ENCODE measurements at places on chromosomes 1 and 21. TPM values are rescaled to one million over a fixed set of nuclear protein-coding genes. Genes with fewer than 3 reads are reported as not detected.

CELA2A gene
- 0.44 TPM for total RNA-seq

FUBP1 gene
- 223 TPM for total RNA-seq

SLAMF1 gene
- 0.83 TPM for total RNA-seq

GJA5 gene
- 5.0 TPM for total RNA-seq

CHODL gene
- total RNA-seq = 1.1 TPM

RXFP4 gene
- total RNA-seq = not detected

DNA sequence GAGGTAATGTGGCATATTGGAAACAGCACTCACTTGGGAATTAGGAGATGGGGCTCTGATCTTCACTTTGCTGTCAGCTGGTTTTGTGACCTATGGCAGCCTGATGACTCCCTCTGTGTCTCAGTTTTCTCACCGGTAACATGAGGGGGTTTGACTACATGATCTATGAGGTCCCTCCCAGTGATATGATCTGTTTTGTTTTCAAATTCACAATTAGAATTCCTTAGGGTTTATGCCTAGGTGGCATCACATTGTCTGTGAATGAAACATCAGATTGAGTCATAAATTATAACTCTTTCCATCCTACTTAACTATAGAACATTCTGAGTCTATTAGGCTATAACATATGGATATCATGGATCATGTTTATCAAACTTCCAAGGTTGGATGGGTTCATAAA is 386.6 kb downstream of the PTBP2 start:
- DNase-seq = no peak

DNA sequence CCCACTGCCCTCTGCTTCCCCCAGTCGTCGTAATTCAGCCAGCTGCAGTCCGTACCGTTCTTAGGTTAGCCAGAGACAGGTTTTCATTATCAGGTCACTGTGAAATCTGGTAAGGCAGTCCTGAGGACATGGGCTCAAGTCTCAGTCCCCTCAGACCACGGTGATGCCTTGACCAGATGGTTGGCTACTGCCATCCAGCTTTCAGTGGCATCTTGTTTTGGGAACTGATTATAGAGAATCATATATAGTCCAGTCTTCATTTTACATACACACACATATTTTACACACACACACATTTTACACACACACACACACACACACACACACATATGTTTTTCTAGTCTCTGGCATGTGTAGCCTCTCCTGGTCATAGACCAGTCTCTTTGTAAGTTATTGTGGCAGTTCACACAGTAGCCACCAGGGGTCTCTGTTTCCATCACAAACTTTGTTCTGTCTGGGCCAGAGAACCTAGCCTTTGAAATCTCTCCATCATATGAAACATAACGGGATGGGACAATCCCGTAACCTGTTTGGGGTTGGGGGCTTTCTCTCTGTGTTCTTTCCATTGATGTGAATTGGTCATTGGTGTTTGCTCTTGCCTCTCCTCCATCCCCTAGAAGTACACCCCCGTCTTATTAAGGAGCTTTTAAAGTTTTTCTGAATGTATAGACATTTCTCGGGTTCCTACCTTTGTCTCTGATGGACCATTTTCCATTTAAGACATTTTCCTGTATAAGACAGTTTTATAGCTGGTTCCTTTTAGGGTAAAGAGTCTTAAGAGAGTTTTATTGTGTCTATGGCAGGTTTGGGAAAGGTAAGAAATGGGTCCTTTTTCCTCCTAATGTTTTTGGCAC is 8.4 kb upstream of the IKBKE start:
- peak; percentile 82 for DNase-seq

GRCh38 chr21:31667639-31668038 is 8.1 kb downstream of the SOD1 start:
- no peak for DNase-seq

- no peak for DNase-seq
Measured at GRCh38 chr1:231059566-231060193, 19.6 kb upstream of the FAM89A start.

DNA sequence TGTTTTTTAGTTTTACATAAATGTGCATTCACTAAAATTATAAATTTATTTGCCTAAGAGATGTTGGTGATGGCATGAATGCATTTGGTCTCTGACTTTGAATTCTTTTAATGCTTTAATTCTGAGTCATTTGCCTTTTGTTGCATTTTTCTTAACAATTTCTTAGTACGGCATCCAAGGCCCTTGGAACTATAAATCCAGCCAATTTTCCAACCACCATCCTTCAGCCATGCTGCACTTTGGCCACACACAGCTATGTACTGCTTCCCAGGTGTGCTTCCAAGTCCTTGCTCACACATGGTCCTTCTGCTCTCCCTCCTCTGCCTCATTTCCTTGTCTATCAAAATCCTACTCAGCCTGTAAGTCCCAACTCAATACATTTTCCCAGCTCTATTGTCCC is 161.0 kb downstream of the DHRS3 start:
- DNase-seq = no peak

DNA sequence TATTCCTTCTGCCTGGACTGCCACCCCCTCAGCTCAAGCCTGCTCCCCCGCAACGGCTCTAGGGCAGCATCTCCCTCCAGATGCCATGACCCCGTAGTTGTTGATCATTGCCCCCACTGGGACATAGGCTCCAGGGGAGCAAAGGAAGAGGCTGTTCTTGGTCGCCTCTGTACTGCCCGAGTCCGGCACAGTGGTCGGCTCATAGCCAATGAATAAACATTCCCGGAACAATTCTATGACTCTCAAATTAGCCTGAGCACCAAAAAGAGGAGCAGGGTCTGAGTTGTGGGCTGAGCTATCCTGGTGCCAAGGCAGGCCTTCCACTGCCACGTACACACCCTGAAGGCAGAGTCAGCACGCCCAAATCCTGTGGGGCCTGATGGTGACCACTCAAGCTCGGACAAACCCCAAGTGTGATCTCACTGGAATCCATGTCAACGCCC is 33.1 kb downstream of the CAPZB start:
- peak; percentile 83 for DNase-seq

GRCh38 chr1:20409012-20409411 is 77.0 kb downstream of the CAMK2N1 start:
- DNase-seq = no peak

DNA sequence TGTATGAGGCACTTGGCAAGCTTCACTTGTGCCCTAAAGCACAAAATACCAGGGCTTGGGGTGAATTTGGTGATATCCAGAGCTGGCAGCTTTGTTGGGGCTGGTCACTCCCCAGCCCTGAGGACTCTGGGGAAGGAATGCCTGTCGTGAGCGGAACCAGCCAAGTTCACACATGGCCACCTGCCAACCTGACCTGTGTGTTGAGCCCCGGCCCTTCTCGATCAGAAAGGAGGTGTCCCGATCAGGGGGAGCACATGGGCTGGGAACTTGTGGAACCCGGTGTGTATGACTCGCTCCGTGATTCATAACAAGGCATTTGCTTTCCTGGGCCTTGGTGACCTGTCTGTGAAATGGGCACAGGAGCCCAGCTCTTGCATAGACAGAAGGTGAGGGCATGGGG is 43.1 kb downstream of the AGPAT3 start:
- no peak for DNase-seq

GRCh38 chr1:18700530-18700929 is 69.9 kb downstream of the PAX7 start:
- no peak for DNase-seq

DNA sequence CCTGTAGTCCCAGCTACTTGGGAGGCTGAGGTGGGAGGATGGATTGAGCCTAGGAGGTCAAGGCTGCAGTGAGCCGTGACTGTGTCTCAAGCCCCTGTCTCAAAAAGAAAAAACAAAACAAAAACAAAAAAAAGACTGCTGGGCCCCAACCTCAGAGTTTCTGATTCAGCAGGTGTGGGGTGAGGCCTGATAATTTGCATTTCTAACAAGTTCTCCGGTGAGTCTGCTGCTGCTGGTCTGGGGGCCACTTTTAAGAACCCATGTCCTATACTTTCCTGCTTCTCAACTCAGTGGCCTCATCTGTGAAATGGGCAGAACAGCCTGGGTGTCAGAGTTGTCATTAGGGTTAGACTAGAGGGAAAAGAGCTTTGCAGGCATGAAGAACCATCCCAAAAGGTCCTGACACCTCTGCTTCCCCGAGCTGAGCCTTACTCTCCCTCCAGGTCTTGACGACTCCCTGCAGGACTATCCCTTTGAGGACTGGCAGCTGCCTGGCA is 2.8 kb downstream of the CNKSR1 start:
- DNase-seq = no peak

DNA sequence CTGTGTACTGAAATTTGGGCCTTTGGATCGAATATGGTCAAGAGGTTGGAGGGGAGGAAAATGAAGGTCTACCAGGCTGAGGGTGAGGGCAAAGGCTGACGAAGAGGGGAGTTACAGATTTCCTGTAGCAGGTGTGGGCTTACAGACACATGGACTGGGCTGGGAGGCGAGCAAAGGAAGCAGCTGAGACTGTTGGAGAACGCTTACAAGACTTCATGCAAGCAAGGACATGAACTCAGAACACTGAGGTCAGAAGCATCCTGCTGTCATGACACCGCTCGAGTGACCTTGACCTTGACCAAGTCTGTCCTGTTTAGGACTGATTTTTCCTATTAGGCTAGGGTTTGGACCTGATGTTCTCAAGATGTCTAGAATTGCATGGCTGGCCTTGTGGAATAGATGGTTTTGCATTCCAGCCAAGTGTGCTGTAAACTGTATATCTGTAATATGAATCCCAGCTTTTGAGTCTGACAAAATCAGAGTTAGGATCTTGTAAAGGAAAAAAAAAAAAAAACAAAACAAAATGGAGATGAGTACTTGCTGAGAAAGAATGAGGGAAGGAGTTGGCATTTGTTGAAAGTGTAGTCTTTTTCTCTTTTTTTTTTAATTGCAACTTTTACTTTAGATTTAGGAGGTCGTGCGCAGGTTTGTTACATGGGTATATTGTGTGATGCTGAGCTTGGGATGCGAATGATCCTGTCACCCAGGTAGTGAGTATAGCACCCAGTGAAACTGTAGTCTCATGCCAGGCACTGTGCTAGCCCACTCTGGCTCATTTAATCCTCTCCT is 5.8 kb downstream of the ELF3 start:
- DNase-seq = no peak

- no peak for DNase-seq
Measured at GRCh38 chr1:161946071-161946987, 77.3 kb downstream of the OLFML2B start.

- DNase-seq = peak; percentile 80
Measured at GRCh38 chr1:40951943-40952743, 27.4 kb upstream of the CTPS1 start.

DNA sequence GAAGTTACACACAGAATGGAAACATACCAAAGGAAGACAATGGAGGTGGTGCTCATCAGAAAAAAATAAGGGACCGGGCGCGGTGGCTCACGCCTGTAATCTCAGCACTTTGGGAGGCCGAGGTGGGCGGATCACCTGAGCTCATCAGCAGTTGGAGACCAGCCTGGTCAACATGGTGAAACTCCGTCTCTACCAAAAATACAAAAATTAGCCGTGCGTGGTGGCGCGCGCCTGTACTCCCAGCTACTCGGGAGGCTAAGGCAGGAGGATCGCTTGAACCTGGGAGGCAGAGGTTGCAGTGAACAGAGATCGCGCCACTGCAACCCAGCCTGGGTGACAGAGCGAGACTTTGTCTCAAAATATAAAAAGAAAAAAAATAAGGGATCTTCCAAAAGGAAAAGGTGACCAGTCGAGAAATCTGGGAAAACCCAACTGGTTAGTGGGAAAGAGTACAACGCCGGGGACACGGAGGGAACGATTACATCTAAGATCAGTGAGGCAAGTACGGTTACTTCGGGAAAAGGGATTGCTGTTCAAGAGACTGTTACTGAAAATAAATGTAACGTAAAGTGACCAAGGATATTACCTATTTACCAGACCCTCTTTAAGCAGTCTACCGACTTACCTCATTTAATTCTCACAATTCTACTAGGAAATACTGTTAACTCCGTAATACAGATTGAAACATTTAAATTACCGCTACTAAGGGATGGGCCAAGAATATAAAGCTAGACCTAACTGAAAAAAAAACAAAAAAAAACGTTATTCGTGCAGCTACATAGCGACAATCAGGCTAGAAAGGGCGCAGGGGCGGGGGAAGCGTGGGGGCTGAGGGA is 822 bp downstream of the CCT3 start:
- no peak for DNase-seq

GRCh38 chr1:163357378-163357777 is 35.6 kb downstream of the NUF2 start:
- DNase-seq = no peak

- DNase-seq = no peak
Measured at GRCh38 chr1:237590386-237590785, 300.3 kb downstream of the ZP4 start.

GRCh38 chr1:43436371-43436770 is 17.4 kb downstream of the HYI start:
- DNase-seq = no peak

DNA sequence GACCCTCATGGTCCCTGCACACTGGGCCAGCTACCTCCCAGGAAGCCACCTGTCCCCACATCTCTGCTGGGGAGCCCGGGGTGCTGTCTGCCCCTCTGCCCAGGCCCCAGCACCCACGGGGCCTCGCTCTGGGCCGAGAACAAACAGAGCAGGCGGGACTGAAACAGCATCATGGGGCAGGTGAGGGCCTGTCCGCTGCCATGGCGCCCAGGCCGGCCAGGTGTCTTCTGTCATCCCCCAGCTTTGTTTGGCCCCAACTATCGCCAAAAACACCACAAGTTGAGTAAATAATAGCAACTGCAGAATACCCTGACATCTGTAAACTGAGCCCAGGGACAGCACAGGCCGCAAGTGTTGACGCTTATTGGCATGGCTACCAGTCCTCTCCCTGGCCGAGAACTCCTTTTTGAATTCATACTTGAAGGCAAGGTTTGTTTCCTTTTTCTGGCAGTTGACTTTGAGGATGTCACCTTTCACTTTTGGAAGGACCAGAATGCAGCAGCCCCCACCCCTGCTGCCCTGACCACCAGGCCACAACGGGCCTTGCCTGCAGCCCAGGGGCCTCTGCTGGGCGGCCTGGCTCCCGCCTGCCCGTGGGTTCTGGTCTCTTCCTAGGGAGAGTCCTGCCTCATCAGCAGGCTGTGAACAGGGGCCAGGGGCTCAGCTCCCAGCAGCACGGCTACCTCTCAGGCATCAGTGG is 152.7 kb downstream of the CASZ1 start:
- no peak for DNase-seq

DNA sequence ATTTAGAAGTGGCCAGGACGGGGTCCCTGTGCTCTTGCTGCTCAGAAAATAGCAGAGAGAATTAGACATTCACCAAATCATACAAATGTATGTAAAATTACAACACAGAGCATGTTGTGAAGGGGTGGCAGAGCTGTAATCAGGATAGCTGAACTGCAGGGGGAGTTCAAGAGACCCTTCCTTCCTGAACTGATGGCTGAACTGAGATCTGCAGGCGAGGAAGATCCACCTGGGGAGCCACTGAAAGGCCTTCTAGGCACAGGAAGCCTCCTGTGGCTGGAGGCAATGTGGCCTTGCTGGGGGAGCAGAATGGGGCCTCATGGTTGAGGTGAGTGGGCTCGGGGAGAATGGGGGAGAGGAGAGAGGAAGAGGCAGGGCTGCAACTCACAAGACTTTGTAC is 216.5 kb downstream of the PRDM2 start:
- DNase-seq = no peak

DNA sequence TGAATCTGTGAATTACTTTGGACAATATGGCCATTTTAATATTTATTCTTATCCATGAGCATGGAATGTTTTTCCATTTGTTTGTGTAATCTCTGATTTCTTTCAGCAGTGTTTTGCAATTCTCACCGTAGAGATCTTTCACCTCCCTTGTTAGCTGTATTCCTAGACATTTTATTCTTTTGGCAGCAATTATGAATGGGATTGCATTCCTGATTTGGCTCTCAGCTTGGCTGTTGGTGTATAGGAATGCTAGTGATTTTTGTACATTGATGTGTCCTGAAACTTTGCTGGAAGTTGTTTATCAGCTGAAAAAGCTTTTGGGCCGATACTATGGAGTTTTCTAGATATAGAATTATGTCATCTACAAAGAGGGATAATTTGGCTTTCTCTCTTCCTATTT is 44.2 kb upstream of the NEGR1 start:
- DNase-seq = no peak
